NCI-H1048 (cell line): ENCODE measurements at places on chromosomes 13 and 19.

- DNase-seq: no peak
Measured at GRCh38 chr13:79511611-79512010, 30.7 kb downstream of the NDFIP2 start.

DNA sequence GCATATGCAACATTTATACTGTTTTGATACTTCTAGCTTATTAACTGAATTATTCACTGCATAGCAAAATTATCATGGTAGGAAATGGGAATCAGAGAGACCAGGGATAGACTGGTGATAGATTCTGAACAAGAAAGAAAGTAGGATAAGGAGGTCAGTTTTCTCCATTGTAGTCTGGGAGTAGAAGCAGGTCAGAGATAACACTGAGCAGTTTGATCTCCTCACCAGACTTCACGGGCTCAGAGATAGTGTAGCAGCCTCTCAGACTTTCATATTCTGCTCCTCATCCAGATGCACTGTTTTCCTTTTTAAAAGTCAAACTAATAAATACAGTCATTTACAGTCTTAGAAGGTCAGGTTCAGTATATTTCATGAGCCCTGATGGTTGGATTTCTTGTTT is 56.0 kb upstream of the MYO16 start:
- no peak for DNase-seq

DNA sequence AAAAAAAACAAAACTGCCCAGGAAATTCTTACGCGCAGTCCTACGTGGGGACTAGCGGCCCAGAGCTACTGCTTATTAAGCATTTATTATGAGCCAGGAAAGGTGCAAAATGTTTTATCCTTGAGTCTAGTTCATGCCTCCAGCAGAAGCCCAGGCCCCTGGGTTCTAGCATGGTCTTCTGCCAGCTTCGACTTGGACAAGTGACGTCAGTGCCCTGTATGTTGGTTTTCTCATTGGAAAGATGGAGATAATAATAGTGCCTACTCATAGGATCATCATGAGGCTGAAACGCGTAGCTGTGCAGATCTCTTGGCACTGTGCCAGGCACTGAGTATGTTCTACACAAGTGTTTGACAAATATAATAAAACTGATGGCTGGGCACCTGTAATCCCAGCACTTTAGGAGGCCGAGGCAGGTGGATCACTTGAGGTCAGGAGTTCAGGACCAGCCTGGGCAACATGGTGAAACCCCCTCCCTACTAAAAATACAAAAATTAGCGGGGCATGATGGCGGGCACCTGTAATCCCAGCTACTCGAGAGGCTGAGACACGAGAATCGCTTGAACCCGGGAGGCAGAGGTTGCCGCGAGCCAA is 12.4 kb upstream of the SULT2B1 start:
- no peak for DNase-seq

DNA sequence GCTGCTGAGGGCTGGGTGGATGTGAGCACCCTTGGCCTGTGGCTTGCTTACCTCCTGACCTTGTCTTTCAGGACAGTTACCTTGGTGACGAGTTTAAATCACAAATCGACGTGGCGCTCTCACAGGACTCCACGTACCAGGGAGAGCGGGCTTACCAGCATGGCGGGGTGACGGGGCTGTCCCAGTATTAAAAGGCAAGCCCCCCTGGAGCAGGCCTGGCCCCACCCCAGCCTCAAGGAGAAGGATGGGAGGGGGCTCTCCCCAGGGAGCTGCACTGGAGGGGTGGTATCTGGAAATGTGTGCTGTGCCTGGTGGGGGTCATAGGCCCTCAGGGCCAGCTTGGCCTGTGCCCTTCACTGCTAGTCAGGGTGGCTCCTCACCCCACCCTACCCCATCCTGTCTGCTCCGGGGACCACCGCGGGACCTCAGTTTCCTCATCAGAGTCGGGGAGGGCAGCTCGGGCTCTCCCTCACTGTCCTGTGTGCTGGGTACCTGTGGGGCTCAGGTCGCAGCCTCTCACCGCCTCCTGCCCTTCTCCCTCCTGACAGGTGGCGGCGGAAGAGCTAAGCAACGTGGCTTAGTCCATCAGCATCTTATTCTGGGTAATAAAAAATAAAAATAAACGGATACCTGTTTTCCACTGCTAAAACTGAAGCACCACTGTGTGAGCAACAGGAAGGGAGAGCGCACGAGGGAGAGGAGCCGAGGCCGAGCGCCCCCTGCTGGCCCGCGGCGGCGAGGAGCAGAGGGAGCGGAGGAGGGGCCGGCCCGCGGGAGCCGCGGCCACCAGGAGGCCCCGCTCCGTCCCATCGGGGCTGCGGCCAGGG is 29.8 kb downstream of the CERS1 start:
- DNase-seq: no peak

DNA sequence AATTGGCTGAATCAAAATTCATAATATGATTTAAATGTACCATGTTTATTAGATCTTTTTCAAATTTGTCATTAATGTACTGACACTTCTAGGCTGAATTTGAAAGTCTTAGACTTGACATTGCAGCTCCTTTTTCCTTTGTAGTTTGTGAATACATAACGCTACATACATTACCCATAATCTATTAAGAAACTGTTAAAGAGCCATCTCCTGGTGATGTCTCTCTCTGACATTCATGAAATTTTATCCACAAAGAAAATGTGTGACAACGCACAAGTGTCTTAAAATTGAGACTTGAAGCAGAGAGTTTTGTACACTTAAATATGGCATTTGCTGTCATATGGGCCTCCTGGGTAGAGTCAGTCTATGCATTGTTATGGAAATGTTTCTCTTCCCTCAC is 320.2 kb upstream of the ARGLU1 start:
- DNase-seq: no peak

DNA sequence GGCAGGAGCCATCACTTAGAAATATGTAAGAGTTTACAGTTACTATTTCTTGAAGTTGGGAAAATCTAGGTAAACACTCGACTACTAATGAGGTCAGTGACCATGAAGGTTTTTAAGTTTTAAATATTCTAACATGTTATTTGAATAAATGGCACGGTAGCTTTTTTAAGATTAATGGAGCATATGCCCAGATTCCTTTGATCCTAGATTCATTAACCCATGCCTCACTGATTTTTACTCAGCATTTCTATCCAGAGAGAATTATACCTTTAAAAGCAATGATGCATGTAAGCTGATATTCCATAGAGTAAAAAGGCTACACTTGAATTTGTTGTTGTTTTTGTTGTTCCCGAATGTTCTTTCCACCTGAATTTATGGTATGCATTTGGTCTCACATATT is 541.4 kb downstream of the DACH1 start:
- no peak for DNase-seq
